Mammary epithelial cell (primary cell): ENCODE measurements at places on chromosomes 5 and 9. TPM values are rescaled to one million over a fixed set of nuclear protein-coding genes. Genes with fewer than 3 reads are reported as not detected.

The DPYSL3 gene
- total RNA-seq, result 2.8 TPM

The F12 gene
- 5.7 TPM for total RNA-seq

The PPP1R26 gene
- 17.2 TPM for total RNA-seq

The ZBED3 gene
- total RNA-seq, result 2.8 and 8.3 TPM in 2 replicates

The GLRA1 gene
- not detected for total RNA-seq

The MYMK gene
- total RNA-seq, result not detected

GRCh38 chr9:13002740-13003139, 227.9 kb downstream of the LURAP1L start:
- no peak for DNase-seq

DNA sequence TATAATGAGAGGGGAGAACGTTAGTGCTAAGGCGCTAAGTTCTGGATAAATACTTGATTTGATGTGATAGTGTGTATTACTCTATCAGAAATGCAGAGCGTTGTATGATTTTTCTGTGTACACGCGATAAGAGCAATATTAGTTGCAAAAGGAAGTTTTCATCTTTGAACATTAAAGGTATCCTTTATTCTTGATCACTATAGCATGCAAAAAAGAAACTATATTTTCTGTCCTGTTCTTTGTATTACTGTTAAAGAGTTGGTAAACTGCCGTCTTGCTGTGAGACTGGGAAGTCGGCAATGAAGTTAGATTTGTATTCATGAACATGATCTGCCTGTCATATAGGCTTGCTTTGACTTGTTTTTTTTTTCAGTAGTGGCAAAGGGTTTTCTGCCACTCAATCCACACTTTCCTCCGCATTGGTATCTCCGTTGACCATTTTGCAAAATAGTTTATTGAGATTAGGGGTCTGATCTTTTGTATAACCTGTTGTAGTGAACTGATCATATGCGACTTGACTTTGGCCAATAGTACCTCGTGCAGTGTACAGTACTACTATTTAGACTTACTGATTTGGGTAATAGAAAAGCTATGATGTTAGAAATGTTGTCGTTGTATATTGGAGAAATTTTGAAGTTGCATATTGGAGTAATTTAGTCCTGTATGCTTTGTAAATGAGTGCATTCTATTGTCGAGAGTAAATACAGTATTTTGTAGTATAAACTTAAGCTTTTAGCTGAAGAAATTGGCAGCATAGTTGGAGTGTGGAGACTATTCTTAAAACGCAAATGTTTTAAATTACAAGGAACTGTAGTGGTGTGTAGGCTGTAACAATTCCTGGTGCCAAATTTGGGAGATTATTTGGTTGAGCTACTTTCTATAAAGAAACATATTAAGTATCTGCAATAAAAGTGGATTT, 1.7 kb downstream of the DENND4C start:
- DNase-seq, result peak; percentile 36

- no peak for DNase-seq
Measured at GRCh38 chr5:52895075-52895474, 94.1 kb upstream of the ITGA2 start.

The ECSCR gene
- not detected in 2 replicates for total RNA-seq

GRCh38 chr5:34803974-34804732, 34.8 kb upstream of the TTC23L start:
- no peak for DNase-seq

- DNase-seq, result no peak
Measured at GRCh38 chr5:1058083-1058945, 49.7 kb downstream of the NKD2 start.

DNA sequence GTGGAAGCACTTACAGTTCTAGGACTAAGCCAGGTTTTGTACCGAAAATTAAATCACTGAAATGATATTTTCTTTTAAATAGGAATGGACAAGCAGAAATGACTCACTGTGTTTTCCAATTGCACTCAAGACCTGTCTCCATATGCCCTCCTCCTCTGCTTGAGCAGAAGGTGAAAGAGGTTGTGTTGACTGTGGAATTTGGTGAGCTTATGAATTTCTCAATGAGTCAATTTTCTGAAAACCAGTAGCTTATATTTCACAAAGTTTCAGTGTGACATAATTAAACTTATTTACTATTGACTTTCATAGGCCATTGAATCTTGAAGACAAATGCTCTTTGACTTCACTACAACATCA, 249.9 kb downstream of the NPR3 start:
- peak; percentile 96 for DNase-seq

The TMEM174 gene
- not detected in 2 replicates for total RNA-seq

- DNase-seq, result no peak
Measured at GRCh38 chr9:137798142-137798541, 79.4 kb upstream of the CACNA1B start.

DNA sequence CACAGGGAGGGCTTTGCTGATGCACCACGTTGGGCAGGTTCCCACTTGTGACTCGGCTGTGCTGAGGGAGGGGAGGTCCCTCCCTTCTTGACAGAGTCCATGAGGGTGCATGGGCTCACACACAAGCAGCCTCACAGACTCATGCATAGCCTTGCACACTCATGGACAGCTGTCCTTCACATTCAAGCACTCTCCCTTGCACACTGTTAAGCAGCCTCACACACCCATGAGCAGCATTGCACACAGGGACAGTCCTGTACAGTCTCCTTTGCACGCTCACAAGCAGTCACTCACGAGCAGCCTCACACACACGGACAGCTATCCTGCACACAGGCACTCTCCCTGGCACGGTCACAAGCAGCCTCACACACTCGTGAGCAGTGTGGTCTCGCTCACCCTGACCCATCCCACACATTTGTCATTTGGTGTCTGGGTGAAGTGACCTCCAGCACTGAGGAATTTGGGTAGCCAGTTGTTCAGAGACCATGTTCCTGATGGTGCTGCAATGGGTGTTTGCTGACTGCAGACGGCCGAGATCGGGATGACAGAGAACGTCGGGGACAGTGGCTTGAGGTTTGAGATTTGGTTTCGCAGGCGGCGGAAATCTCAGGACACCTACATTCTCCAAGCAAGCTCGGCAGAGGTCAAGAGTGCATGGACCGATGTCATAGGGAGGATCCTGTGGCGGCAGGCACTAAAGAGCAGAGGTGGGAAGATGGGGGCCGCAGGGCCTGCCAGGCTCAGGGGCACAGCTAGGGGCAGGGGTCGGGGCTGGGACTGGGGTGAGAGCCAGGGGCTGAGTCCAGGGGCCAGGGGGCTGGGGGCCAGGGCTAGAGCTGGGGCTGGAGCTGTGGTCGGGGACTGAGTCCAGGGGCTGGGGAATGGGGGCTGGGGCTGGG, 17.7 kb upstream of the LRRC14B start:
- DNase-seq, result no peak

DNA sequence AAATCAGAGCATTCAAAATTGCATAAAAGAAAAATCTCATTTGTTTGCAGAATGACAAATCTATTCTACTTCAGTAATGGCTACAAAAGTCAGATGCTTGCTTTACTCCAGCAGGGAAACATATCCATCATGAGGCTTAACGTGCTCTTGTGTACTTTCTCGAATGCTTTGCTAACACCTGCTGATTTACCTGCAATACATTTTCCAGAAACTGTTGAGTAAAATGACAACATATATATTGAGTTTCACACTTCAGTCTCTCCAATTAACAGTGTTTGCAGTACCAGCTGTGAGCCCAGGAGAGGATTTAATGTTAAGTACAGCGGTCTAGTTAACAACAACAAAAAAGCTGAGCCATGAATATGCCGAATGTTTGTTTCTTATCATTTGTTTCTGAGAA, 391.5 kb upstream of the SMC2 start:
- no peak for DNase-seq

- peak; percentile 53 for DNase-seq
Measured at GRCh38 chr9:90287567-90288274, 354.9 kb downstream of the DIRAS2 start.

DNA sequence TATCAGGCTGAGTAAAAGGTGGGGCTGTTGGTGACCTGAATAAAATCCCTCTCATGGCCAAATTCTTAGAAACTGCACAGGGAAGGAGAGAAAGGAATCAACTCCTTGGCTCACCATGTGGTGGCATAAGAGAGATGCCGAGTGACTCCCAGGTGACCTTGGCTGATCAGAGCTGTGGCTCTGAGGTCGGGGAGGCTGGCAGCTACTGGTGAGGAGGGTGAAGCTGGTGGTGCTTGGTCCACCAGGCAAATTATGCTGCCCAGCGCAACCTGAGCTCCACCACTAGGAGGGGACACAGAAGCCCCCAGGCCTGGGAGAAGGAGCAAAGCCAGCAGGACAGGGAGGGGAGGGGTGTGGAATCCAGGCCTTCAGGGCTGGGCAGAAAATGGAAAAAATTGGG, 111.2 kb upstream of the IL12B start:
- no peak for DNase-seq

- DNase-seq, result peak; percentile 59
Measured at GRCh38 chr5:151523335-151523734, 67.8 kb downstream of the FAT2 start.

The ORM2 gene
- total RNA-seq, result not detected in 2 replicates

The SPATA31A3 gene
- not detected in 2 replicates for total RNA-seq

- peak; percentile 28 for DNase-seq
Measured at GRCh38 chr9:74666625-74667316, 169.6 kb downstream of the RORB start.

The SPOUT1 gene
- 26.8 TPM for total RNA-seq

The GPR151 gene
- total RNA-seq, result not detected in 2 replicates

The KIF20A gene
- 0.67 TPM for total RNA-seq

DNA sequence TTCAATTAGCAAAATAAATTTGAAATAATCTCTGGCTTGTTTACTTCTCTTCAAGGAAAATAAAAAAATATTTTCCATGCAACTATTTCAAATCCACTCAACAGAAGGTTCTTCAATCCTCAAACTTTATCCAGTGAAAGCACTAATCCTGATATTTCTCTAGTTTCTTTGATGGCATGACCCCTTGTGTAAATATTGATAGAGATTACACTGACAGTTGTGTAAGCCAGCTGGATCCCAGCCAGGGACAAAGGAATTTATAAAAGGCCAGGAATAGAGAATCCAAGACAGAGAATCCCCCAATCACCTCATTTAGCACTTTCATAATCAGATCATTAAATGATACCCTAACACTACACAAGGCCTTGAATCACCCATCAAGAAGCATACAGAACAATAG, 135.2 kb downstream of the GNA14 start:
- no peak for DNase-seq

DNA sequence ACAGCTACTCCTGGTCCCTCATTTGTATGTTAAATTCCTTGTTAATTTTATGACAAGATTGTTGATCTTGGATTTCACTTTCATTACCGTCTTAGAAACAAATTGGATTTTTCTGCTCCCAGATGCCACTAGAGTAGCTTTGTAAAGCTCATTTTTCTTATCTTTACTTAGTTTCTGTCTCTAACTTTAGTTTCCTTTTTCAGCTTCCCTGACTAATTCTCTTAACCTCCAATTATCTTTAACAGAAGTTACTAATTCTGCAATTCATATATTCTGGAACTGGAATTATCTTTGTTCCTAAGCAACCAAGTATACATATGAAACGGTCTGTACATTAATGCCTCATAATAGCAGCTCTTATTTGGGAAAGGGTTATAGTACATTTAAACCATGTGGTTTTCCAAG, 16.7 kb downstream of the ITGA1 start:
- DNase-seq, result peak; percentile 11

The ENG gene
- total RNA-seq, result 23.8 and 32.2 TPM in 2 replicates

The SOHLH1 gene
- not detected for total RNA-seq

- DNase-seq, result no peak
Measured at GRCh38 chr5:113188436-113188835, 211.8 kb downstream of the DCP2 start.

DNA sequence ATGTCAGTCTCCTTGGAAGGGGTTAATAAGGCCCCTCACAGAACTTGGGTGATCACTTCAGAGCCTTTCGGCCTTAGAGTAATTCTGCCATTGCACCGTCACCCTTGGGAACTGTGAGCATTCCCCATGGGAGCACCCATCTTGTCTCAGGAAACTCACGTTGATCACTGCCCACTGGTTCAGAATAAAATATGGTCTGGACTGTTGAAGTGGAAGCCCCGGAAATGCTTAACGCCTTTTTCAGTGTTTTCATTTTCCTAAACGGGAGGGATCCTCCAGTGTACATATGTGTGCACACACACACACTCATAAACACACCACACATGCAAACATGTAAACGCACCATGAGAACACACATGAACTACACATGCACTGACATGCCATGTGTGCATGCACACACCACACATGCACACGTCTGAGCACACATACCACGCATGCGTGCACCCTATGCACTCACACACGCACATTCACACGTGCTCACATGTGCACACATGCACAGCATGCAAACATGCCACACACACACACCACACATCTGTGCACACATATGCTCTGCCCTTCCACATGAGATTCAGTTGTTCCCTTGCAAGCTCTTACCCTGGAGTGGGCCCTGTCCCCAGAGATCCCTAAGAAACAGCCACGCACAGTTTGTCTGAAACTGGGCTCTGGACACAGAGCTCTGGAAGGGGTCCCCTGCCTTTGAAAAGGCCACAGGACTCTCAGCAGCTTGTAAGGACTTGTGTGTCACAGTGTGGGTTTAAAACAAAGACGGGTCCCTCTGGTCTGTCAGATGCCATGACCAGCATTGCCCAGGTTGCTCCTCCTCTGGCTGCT, 17.0 kb downstream of the MRPL36 start:
- DNase-seq, result no peak

GRCh38 chr9:78004478-78005229, 27.0 kb downstream of the GNAQ start:
- no peak for DNase-seq

GRCh38 chr5:169648725-169649310, 11.7 kb downstream of the DOCK2 start:
- DNase-seq, result peak; percentile 15

The GBGT1 gene
- total RNA-seq, result 0.83 TPM

The SLC36A2 gene
- not detected for total RNA-seq

- no peak for DNase-seq
Measured at GRCh38 chr9:115018547-115019435, 88.4 kb upstream of the TNFSF8 start.

- no peak for DNase-seq
Measured at GRCh38 chr5:67200809-67201562, 4.4 kb upstream of the CD180 start.

The HK3 gene
- not detected for total RNA-seq

The SMIM27 gene
- 4.8 TPM for total RNA-seq

DNA sequence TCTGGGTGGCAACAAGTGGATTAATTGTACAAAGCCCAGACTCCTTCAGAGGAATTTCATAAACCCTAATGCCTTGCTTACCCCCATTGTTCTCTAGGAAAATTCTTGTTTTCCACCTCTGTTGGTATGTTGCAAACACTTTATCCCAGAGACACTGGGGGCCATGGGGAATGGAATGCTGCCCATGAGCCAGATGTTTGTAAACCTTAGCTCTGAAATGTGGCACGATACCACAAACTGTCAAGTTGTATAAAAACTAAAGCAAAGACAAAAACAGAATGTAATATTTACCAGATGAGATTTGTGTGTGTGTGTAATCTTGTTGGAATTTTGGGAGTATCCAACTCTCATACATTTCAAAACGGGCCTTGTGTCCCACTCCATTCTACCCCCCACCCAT, 465.0 kb downstream of the EBF1 start:
- DNase-seq, result no peak

DNA sequence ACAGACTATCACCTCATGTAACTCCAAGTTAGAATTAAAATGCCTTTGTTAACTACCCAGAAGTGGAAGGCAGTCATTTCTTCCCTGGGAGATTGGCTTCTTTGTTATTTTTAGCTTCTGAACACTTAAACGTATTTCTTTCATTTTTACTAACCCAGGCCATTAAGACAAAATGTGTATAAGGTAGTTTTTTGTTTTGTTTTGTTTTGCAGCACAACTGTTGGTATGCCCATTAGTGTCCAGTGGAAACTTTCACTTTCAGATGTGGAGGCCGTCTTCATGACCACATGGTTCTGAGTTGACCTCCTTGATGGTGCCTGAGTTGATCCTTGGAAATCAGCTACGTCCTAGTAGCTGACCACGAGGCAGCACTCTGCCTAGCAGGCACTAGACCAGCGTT, 264.6 kb upstream of the ZNF608 start:
- DNase-seq, result no peak
